ENCODE measurements at places on chromosomes 1 and 21.

- DNase-seq = no peak
Observed at GRCh38 chr1:78325293-78325692, 165.5 kb upstream of the PTGFR start.

- DNase-seq = no peak
Observed at GRCh38 chr1:22884806-22885530, 87.7 kb downstream of the LACTBL1 start.

- DNase-seq = no peak
Observed at GRCh38 chr21:37871121-37871862, 45.0 kb downstream of the KCNJ6 start.

DNA sequence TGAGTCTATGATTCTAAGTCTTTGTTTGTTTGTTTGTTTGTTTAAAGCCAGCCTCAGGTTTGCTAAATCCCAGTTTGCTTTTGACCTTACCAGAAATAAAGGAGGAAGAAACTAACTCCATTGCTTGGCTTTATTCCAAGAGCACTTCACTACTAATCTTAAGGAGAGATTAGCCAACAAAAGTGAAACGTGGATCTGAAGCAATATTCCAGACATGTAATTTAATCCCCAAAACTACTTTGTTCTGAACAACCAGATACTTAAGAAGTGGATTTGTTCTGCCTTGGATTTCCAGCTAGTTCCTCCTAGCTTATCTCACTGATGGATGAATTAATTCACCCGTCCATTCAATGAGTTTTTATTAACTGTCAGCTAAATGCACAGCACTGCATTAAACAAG, 15.9 kb upstream of the CEP350 start:
- no peak for DNase-seq

- DNase-seq = no peak
Observed at GRCh38 chr21:33332143-33332542, 7.4 kb downstream of the IFNAR1 start.

- no peak for DNase-seq
Observed at GRCh38 chr1:225762444-225762843, 15.2 kb upstream of the SRP9 start.

DNA sequence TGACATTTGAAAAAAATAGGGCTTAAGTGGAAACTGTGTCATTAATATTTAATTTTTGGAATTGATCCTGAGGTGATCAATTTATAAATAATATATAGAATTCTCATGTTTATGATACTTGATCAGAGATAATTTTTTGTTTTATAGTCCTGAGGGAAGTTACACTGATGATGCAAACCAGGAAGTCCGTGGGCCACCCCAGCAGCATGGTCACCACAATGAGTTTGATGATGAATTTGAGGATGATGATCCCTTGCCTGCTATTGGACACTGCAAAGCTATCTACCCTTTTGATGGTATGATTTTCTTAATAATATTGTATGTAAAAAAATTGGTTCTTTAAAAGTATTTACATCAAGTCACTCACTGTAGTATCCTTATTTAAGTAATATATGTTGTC, 101.2 kb downstream of the FNBP1L start:
- no peak for DNase-seq

DNA sequence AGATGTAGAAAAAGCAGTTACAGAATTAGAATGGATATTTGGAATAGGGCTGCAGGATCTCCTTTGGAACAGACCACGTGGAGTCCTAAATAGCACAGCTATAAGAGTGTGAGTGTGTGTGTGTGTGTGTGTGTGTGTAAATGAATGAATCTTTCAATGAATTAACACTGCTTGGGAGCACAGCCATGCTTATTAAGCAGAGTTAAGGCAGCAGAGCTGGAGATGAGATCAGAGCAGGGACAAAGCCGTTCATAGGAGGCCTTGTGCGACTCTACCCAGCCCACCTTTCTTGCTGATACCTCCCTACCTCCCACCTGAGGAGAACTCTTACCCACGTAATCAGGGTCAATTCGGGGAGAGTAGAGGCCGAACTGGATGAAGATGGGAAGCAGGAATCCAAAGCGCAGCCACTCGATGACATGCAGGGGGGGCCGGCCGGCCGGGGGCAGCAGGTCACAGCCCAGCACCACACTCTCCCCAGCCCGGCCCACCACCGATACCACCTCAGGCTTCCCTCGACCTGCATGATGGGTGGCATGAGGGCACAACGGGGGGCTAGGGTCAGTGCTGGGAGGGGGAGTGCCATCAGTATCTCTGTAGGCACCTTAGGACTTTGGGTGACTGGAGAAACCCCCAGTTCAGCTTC, 2.7 kb downstream of the IGSF9 start:
- DNase-seq = no peak

DNA sequence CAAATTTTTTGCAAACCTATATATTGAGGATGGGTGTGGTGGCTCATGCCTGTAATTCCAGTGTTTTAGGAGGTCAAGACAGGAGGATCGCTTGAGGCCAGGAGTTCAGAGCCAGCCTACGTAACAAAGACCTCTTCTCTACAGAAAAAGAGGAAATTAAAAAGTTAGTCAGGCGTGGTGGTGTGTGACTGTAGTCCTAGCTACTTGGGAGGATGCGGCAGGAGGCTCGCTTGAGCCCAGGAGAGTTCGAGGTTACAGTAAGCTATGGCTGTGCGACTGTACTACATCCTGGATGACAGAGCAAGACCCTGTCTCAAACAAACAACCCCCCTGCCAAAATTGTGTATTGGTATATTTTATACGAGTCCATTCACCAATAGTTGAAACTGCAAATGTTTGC, 589.7 kb downstream of the DPYD start:
- DNase-seq = no peak
